Epithelial cell of esophagus (primary cell): ENCODE measurements at places on chromosomes 1 and 21.
A peak's percentile ranks its signal among the peaks of the same experiment; 100 is the strongest.

DNA sequence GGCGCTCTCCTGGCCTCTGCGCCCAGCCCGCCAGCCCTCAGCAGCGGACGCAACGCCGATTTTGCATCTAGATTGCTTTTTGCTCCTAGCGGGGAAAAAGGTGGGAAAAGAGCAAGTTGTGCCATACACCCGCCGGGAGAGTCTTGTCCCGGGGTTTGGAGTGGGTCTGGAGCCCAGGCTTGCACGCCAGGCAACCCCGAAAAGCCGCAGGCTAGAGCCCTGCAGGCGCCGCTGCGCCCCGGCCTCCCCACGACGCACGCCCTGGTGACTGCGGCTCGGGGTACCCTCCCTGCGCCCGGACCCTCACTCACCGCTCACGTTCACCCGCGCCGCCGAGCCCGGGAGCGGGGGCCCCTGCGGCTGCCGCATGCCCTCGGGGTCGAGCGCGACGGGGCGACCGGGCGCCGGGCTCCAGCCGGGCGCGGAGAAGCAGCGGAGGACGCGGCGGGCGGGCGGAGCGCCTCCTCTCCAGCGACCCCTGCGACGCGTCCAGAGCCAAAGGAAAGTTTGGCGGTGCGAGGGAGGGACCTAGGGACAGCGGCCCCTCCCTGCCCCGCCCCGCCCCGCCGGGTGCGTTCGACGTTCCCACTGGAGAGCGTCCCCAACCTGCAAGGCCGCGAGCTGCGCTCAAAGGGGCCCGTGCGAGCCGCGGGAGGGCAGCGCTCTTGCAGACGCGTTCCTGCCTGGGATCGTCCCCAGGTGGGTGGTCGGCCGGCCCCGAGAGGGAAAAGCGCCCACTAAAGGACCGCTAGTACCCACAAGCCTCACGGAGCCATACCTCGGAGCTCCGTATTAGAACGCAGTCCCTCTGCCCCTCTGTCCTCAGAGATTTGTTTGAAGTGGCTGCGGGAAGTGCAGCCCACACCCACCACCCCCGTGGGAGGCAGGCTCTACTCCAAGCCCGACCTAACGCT lies at the start of gene LPAR3:
Gene LPAR3 (minus strand): TSS at position 502 of the 914 bp plus-strand sequence. CDS start 27,086 bp downstream, outside the sequence.
- DNase-seq: peak; percentile 65

DNA sequence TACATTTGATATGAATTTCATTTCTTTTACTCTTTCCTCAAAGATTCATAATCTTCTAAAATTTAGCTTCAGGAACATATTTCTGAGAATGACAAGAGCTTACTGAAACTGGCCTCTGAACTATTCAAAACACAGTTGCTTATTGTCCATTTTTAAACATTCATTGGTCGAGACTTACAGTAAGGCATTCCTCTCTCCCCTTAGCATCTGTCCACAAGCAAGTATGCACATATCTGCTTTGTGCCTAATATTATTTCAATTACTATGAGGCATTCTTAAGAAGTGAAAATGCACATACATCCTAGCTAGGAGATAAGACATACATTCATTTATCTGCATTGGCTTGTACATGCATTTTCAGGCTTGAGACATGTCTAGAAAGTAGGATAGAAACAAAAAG lies 488.7 kb downstream of the PTBP2 start:
- no peak for DNase-seq

DNA sequence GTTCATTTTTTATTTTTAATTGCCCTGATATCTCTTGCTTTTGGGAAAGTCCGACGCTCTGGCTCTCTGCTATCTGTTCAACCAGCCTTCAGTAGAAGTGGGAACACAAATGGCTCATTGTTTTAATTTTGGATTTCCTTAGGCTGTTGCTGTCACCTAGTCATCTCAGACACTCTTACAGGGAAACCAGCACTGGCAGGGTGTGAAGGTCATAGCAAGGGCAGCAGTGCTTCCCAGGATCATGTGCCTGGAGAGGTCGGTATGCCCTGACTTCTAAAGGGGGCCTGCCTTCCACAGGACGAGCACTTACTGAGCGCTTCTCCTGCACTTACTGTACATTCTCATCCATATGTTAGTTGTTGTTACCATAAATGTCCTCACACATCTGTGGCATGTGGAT lies 224.2 kb downstream of the DISC1 start:
- no peak for DNase-seq

GRCh38 chr21:17476006-17476405 lies 36.8 kb upstream of the CXADR start:
- DNase-seq: no peak

DNA sequence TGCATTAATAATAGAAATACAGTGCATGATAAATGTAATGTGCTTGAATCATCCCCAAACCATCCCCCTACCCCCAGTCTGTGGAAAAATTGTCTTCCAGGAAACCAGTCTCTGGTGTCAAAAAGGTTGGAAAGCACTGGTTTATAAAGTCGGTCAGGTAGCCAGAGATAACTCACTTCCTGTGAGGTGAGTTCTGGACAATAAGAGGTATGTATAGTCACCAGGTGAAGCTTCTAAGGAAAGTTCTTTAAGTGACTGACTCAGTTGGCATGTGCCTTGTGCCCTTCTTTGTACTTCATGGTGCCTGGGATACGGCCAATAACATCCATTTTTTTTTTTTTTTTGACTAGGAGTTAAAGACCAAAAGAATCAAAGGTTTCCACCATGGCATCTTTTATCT lies 103.7 kb downstream of the GPATCH2 start:
- peak; percentile 75 for DNase-seq

- DNase-seq: peak; percentile 70
These were observed 28.5 kb upstream of the KCNA2 start for GRCh38 chr1:110634455-110635311.

- peak; percentile 67 for DNase-seq
These were observed 28.1 kb upstream of the WASF2 start for GRCh38 chr1:27517907-27518718.

DNA sequence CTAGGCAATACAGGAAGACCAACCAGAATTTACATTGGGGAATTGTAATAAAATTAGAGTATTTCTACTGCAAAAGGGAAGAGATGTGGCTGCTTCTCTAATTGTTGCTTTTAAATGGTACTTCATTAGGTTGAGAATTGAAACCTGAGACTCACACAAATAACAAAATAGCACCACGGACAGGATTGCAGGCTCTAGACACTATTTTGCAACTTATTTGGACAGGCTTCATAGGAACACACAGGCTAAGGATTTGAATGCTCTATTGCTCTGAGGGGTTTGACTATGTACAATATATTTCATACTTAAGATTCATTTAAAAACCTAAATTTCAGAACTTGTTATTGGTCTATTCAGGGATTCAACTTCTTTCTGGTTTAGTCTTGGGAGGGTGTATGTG lies 79.6 kb downstream of the ATP1B1 start:
- no peak for DNase-seq

DNA sequence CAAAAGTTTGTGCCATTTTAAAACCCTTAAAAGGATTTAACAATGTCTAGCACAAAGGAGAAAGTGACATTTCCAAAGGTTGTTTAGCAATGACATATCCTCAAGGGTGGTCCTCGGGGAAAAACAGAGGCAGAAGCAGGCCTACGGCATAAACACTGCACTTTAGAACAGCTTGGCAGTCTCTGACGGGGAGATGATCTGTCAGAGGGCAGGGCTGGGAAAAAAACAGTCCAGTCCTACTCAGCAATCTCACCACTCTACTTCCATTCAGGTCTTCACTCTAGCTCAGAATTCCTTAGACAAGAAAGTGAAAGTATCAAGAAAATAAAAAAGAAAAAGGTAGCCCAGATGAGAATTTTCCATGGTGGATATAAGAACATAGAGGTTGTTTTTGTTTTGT lies 4.1 kb downstream of the CRYZ start:
- DNase-seq: no peak

DNA sequence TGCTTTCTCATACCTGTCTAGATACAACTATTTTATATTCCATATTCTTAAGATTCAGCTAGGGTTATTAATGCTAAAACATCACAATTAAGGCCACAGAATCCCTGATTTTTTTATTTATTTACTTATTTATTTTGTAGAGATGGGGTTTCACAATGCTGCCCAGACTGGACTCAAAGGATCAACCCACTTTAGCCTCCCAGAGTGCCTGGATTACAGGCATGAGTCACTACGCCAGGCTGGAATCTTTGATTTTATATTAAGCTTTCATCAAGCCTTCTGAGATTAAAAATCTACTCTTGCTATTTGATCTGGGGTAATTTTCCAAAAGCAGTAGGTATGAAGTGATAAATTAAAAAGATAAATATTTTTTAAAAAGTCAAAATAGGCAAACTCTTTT lies 38.9 kb downstream of the MCOLN2 start:
- DNase-seq: no peak

DNA sequence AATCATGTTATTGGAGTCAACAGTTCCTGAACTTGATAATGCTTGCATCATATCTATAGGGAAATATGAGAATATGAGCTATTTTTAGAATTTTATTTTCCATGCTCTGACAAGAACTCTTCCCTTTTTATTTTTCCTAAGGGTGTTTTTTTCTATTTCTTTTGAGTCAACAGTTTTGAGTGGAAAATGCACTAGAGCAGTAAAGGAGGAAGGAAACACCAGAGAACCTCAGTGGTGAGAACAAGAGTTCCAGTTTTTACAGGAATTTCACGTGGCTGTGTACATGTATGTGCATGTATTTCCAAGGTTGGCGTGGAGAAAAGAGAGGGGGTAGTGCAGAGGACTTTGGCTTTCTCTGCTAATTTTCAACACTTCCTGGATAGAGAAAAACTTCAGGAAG lies 63.6 kb upstream of the TNFSF18 start:
- DNase-seq: peak; percentile 29

GRCh38 chr21:31597683-31598082 lies 61.8 kb upstream of the SOD1 start:
- DNase-seq: no peak

GRCh38 chr1:58848818-58849411 lies 65.1 kb upstream of the JUN start:
- peak; percentile 99 for DNase-seq

DNA sequence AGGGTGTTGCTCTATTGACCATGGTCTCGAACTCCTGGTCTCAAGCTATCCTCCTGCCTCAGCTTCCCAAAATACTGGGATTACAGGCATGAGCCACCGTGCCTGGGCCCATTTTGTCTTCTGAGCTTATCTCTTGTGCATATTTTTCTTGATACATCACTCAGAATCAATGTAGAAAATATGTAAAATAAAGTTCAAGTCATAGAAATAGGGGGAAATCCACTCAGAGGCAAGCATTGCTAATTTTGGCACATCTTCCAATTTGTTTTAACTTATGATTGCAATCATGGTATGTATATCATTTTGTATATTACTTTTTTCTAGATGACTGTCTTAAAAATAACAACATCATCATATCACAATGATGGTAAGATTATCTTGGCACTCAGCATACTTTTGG lies 21.6 kb downstream of the RIT1 start:
- no peak for DNase-seq

DNA sequence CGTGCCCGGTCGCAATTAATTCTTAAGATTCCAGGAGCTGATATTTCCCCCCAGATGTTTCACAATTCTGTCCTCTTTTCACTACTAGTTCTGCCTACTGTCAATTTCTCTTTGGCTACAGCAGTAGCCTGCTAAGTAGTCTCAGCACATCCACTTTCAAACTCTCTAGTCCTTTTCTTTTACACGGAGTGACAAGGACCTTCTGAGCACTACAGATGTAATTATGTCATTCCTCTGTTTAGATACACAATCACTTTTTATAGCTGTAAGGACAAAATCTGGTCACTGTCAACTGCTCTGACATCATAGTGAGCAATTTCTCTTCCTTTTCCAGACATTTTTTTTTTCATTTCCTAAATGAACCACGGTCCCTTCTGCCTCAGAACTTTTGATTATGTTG lies 421.7 kb upstream of the CHRM3 start:
- no peak for DNase-seq

GRCh38 chr21:45559216-45560105 lies 17.2 kb upstream of the SLC19A1 start:
- no peak for DNase-seq

DNA sequence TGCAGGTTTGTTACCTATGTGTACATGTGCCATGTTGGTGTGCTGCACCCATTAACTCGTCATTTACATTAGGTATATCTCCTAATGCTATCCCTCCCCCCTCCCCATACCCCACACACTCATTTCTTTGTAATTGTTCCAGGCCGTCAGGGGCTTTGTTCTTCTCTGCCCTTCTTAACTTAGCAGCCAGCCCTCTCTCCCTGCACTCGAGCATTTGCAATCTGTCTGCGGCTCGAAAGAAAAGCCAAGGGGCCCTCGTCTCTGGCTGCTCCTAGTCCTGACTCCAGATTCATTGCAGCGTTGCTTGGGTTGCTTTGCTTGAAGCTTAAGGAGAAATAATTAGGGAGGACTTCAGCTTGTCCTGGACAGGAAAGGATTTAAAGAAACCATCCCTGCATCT lies 85.7 kb downstream of the ATP1A1 start:
- no peak for DNase-seq

DNA sequence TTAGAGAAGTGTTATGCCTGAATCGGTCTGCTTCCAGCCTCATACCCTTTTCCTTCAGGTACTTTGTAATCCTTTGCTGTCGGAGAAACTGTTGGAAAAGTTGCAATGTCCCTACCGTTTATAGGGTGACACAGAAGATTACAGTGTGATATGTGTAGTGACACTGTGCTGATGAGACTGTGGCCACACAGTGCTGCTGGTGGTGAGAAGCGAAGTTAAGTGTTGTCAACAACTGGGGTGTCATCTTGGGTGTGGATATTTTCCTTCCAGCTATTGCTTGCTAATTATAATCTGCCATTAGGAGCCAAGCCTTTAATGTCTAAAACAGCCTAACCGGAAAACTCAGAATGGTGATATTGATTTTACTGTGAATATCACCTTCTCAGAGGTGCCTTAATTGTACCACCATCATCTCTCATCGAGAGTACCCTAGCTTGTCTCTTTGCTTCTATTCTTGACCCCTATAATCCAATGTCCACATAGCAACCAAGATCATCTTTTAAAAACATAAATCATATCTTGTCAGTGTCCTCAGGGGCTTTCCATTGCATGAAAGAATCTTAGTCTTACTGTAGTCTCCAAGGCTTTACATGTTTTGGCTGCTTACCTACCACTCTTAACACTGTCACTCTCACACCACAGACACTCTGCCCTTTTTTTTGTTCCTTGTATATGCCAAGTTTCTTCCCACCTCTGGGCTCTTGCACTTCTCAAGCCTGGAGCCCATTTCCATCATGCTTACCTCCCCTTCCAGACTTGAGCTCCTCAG lies 89.4 kb upstream of the PGD start:
- no peak for DNase-seq

DNA sequence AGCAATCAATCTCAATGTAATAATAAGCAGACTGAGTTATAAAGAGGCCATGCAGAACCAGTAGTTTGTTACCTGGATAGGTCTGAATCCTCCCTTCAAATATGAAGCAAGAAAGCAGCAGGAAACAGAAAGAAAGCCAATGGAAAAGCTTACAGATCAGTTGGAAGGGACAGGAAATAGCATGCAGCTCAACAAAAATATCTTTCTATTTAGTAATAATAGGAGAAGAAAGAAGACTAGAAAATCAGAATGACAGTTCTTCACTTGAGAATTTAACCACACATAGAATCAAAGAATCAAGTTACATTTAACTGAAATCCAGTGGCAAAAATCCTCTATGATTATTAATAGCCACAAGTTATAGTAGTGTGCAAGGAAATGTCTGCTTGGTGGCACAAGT lies 194.4 kb downstream of the EIF4G3 start:
- DNase-seq: peak; percentile 27

GRCh38 chr1:25546193-25546592 lies 2.8 kb downstream of the LDLRAP1 start:
- DNase-seq: no peak
